Pancreas (tissue), 10 donors: ENCODE measurements at places on chromosomes 5 and 9. TPM values are rescaled to one million over a fixed set of nuclear protein-coding genes. Genes with fewer than 3 reads are reported as not detected.

DNA sequence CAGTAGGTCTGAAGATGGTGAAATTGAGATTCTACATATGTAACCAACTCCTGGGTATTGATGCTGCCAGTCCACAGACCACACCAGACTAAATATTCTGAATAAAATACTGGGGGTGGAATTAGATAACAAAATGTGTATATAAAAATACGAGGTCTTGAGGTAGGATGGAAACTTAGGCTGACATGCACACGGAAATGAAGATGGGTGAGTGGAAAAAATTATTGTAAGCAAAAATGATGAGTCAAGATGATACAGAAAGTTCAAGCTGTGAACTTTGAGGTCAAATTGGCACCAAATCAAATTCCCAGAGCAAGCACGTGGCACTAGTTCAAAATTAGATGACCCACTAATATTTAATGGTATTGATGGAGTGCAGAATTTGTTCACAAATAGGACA lies 713.4 kb upstream of the ACO1 start:
- DNase-seq: no peak

GRCh38 chr5:97088774-97089148 lies 53.6 kb downstream of the LIX1 start:
- no peak for DNase-seq

- DNase-seq: no peak
These were observed 23.7 kb downstream of the CCDC171 start for GRCh38 chr9:15576350-15577050.

Gene GGTA1
- total RNA-seq: 3.6 TPM

Gene PDZD2
- 3.3 TPM for total RNA-seq

DNA sequence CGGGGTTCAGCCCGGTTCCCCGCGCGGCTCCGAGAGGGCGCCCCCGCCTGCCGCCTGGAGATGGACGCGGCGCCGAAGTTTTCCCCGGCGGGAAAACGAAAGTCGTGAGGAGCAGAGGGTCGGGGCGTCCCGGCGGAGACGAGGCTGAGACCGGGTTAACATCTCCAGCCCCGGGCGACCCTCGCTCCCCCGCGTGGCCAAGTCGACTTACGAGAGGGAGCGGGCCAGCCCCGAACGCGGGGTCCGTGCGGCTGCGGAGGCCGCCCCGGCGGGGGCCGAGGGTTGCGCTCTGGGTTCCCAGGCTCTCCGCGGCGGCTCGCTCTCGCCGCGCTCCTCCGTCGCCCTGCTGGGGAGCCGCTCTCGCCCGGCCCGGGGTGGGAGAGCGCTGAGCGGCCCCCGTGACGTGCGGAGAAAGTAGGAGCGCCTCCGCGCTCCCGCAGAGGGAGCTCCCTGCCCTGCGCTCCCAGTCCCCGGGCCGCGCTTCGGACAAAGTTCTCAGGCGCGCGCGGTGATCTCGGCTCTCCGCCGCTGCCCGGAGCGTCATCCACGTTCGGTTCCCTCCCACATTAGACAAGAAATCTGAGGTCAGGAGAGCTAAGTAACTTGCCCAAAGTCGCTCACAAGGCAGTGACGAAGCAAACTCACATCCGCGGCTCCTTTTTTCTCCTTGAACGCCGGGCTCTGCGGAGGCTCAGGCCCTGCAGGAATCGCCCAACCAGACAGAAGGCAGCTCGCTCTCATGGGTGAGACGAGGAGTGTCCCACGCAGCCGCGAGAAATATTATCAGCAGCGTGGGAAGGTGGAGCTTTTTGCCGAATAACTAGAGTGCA lies 1.2 kb upstream of the GCNT4 start:
- DNase-seq: peak; percentile 85

DNA sequence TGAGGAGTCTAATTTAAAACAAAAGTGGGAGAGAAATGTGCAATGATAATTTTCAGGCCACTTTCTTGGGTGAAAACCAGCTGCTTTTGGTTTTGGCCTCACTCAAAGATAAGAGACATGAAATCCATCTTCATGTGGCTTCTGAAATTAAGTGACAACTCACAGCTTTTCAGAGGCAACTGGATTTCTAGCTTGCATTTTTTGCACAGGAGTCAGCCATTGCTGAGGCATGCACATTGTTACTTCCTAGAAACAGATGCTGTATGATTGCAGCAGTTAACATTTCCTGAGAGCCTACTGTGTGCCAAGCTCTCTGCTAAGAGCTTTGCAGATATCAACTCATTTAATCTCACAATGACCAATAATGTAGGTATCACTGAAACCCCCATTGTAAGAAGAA lies 562.6 kb downstream of the NR2F1-AS1 start:
- no peak for DNase-seq

GRCh38 chr5:154473581-154474283 lies 4.3 kb downstream of the HAND1 start:
- DNase-seq: no peak

Gene TIGD6
- 3.6 TPM for total RNA-seq
